ENCODE measurements at places on chromosomes 5 and 9. TPM values are rescaled to one million over a fixed set of nuclear protein-coding genes. Genes with fewer than 3 reads are reported as not detected.

Gene ZCCHC7
- total RNA-seq: 8.7 TPM

Gene KLF4
- 4.6 TPM for total RNA-seq

Gene EQTN
- total RNA-seq: 0.09 TPM

Gene EFNA5
- total RNA-seq: 184 TPM

Gene PPP3R2
- total RNA-seq: not detected

Gene FGD3
- not detected for total RNA-seq

Gene ADAMTS13
- total RNA-seq: 0.65 TPM

Gene MSANTD3
- total RNA-seq: 56.0 TPM

Gene GABBR2
- 2.6 TPM for total RNA-seq

Gene PFN3
- total RNA-seq: not detected

Gene ZNF484
- total RNA-seq: 14.0 TPM

Gene UTP15
- 13.8 TPM for total RNA-seq

Gene CA9
- 0.09 TPM for total RNA-seq

Gene PTPRD
- 0.43 TPM for total RNA-seq

Gene CAVIN4
- total RNA-seq: 1.9 TPM

Gene KYAT1
- total RNA-seq: 4.4 TPM

All from dermis lymphatic vessel endothelial cell (primary cell).